GM12891 (cell line): ENCODE measurements at places on chromosomes 5 and 9.
A peak's percentile ranks its signal among the peaks of the same experiment; 100 is the strongest.

GRCh38 chr9:134320126-134320867 is 6.0 kb upstream of the RXRA start:
- DNase-seq, result no peak

DNA sequence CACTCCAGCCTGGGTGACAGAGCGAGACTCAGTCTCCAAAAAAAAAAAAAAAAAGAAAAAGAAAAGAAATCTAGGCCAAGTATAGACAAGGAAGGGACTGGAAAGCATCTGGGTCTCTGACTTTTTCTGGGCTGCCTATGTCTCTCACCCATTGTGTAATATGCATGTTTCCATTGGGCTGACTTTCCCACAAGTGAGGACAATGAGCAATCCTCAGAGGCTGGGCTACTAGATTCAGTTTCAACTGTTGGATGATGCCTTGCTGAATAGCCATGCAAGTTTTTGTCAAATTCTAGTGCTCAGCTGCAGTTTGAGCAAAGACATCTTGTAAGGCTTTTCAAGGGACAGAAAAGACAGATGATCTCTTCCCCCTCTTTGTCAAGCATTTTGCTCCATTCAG is 82.1 kb downstream of the PHAX start:
- no peak for DNase-seq

- no peak for DNase-seq
These were observed 151.3 kb upstream of the TLX3 start for GRCh38 chr5:171157775-171158174.

GRCh38 chr5:130651440-130651839 is 513.6 kb downstream of the HINT1 start:
- no peak for DNase-seq

- no peak for DNase-seq
These were observed 78.6 kb downstream of the SH3RF2 start for GRCh38 chr5:146015001-146015400.

GRCh38 chr9:126777733-126778132 is 27.1 kb upstream of the ZBTB43 start:
- no peak for DNase-seq

- no peak for DNase-seq
These were observed 6.5 kb downstream of the TMEM161B start for GRCh38 chr5:88262116-88262515.

GRCh38 chr9:96084331-96084734 is 208.8 kb downstream of the ERCC6L2 start:
- DNase-seq, result no peak

DNA sequence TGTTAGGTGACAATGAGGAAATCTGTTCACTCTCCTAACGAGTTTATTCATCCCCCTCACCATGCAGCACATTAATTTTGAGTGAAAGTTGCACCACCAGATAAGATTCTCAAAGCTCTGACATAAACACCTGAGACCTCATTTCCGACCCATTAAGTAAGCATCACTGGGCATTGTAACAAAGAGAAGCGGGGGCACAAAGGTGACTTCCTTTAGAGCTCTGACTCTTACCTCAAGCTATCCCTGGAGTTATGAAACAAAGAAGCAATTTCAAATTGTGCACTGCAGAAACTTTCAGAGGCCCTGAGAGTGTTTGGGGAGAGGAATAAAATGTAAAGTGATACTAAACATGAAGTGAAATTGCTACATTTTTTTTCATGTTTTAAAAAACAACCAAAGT is 29.5 kb downstream of the C5orf15 start:
- no peak for DNase-seq

DNA sequence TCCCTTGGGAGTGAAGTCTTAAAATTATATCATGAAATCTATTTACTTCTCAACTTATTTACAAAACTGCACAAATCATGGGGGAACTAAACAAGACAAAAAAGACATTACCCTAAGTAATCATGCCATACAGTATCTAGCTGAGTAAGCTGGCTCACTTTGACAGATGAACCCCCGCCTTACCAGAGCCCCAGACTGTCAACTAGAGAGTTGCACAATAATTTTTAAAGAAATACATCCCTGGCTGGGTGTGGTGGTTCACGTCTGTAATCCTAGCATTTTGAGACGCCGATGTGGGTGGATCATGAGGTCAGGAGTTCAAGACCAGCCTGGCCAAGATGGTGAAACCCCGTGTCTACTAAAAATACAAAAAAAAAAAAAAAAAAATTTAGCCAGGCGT is 62.3 kb downstream of the LPAR1 start:
- DNase-seq, result no peak

- DNase-seq, result no peak
These were observed 44.0 kb upstream of the SVEP1 start for GRCh38 chr9:110623462-110624025.

- DNase-seq, result peak; percentile 54
These were observed 88.6 kb downstream of the LMX1B start for GRCh38 chr9:126702151-126703001.

- no peak for DNase-seq
These were observed 316.2 kb downstream of the CWC27 start for GRCh38 chr5:65084795-65085515.

- DNase-seq, result no peak
These were observed 104.1 kb upstream of the ZNF462 start for GRCh38 chr9:106758911-106759310.

DNA sequence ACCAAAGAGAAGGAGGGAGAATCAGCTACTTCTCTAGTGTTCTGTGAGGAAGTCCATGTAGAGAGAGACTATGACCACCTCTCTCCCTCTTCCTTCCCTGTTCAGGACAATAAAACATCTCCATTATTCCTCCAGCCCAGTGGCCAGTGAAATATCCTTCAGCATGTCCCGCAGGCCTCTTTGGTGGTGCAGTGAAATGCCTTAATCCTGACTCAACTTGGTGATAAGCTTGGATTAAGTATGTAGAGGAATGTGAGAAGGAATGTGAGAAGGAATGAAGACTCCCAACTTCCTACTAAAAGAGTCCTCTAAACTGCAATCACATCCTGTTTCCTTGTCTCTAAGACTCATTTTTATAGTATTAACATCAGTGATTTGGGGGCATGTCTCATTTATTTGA is 167.3 kb downstream of the TRPM3 start:
- no peak for DNase-seq

DNA sequence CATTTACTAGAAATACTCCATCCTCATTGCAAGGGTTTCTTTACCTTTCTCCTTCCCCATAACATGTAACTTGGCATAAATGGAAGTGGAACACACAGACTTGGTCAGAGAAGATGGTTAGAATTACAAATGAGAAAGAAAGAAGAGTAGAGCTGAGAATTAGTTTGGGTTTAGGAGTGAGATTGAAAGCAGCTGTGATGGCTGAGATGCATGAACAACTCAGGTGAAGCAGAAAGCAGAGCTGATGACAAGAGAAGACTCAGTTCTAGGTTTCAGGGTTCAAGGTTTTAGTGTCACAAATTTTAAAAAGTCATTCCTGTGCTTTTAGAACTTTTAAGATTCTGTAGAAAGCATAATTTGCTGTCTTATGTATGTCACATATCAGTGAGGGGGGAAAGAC is 54.0 kb downstream of the TMEM161B start:
- no peak for DNase-seq

DNA sequence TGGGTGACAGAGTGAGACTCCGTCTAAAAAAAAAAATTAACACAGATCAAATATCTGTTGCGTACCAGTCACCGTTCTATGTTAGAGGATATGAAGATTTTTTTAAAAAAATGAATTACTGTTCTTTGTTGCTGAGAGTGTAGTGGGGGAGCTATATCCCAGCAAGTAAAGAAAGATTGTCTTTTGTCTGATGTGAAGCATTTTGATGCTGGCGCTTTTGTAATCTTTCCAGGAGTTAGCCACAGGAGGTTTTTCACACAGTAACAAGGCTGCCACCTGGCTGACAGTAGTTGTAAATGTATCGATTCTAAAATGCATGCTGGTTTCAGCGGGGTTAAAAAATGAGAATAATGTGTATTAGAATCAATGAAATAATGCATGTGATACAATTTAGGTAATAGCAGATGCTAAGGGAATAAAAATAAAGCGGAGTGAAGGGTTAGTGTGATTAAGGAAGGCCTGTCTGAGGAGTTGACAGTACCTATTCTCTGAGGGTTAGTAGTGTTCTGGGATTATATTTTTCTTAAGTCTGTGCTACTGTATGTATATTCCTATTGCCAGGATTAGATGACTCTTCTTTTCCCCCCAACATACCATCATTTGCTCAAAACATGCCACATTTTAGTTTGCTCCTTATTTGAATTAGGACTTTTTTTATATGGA is 3.4 kb downstream of the LMNB1 start:
- no peak for DNase-seq

DNA sequence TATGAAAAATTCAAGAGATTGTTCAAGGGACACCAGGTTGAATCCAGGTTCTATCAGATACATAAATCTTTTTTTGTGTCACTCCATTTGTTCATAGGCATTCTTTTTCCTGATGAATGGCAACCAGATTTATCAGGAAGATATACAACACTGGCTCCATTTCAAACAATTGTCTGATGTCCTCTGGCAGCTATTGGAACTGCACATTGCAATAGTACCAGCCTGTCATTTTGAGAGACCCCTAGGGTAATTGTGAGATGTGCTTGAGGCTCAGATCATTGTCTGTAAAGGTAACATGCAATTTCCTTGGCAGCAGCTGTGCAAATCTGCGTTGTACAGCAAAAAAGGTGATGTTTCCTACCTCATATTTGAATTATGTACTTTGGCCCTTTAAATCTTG is 25.9 kb downstream of the KCTD16 start:
- DNase-seq, result no peak

DNA sequence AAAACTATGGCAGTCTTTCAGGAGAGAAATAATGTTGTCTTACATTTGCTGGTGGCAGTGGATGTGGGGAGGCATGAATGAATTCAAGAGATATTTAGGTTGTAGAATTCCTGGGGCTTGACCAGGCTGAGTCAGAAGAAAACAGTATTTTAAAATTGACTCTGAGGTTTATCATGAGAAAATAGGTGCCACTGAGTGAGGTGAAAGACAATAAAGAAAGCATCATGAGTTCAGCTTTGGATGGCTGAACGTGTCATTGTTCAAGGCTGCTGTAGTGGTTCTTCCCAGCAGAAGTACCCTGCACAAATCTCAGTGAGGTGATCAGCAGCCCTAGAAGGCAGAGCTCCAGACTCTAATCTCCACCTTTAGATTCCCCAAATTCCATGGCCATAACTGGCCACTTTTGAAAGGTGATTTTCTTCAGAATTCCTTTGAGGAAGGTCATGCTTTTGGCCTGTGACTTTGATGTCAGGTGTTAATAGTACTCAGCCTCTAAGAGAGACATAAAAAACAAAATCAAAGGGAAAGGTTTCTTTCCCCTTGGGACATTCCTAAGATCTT is 395.4 kb downstream of the NTRK2 start:
- no peak for DNase-seq

GRCh38 chr5:150703762-150704161 is 2.9 kb upstream of the RBM22 start:
- DNase-seq, result no peak

- DNase-seq, result peak; percentile 24
These were observed 123.9 kb upstream of the HAPLN1 start for GRCh38 chr5:83844449-83845068.

GRCh38 chr5:133083901-133084300 is 32.1 kb downstream of the HSPA4 start:
- DNase-seq, result no peak

- no peak for DNase-seq
These were observed 101.6 kb downstream of the NREP start for GRCh38 chr5:111655169-111655924.

DNA sequence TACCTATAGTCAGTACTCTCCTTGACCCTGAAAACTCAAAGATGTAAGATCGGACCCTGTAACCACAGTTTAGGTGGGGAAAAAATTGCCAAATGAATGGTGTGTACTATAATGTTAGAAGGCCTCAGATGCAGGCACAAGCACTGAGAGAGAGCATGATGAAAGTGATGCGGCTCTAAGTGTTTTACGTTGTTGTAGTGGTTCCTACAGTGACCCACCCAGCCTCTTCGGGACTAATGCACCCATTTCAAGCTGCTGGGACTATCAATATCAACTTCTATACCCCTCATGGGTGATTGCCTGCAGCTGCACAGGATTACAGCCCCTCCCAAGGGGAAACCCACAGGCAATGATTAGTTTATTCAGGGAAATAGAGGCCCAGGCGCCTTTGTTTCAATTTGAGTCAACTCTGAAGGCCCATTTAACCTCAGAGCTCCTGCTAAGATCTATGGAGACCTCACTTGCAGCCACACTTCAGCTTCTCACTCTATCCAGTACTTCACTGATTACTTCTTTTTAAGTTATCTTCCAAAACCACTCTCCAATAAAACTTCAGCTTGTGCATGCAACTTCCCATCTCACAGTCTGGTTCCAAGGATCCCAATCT is 340.7 kb downstream of the NR2F1-AS1 start:
- DNase-seq, result no peak

DNA sequence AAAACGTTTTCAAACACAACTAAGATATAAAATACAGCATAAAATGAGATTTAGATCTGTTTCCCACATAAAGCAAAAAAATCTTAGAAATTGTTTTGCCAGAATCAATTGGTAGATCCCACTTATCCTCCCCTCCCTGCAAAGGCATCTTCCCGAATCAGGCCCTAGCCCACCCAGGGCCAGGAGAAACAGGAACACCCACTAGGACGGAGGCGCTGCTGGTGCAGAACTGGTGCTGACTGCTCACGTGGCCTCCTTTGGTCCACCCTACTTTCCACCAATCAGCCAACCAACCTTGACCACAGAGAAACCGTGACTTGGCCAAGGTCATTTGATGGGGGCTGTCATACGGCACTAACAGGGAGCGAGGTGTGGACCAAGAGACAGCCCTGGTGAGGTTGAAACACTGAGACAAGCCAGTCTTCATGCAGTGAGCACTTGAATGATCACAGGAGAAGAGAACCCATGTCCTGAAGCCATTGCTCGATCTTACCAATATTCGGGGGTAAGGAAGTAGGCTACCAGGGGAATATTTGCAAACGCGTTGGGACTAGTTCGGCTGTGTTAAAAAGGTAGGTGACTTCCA is 5.2 kb downstream of the SURF2 start:
- DNase-seq, result no peak

DNA sequence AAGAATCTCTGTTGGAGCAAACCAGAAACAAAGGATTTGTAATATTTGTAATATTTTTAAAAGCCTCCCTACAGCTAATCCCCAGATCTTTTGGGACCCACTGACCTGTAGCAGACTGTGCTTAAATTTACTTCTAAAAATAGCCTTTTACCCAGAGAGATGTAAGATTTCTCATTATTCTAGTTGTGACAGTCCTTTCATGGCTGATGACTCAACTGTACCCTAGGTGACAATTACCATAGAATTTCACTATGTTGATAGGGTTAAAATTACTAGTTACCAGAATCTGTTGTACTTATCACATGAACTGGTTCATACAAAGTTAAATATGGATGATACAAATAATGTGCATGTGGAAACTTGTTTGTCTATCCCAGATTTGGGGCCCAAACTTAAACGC is 543.9 kb upstream of the SEMA6A start:
- no peak for DNase-seq
